ENCODE measurements at places on chromosomes 6 and 20.

GRCh38 chr20:45859916-45860315, 2.5 kb downstream of the ZSWIM3 start:
- no peak for DNase-seq

GRCh38 chr6:80010288-80010687, 5.8 kb downstream of the TTK start:
- no peak for DNase-seq

DNA sequence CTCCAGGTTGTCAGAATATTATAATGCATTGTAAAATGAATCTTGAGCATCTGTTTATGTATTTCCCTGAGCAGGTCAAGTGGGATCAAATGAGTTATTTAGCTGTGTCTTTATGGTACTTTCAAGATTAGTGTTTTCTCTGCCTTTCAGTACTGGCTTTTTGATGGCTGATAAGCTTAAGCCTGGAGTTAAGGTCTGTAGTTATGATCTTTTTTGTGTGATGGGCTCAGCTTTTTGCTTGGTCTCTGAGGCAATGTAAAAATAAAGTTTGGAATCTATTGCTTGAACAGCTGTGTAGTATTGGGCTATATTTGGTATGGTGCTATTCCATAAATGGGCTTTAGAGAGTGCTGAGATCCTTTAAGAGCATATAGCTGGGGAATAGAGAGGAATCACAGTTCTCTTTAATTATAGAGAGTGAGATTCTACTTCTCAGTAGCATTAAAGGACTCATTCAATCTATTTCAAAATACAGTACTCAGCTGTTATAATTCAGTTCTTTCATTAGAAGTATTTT, 40.7 kb downstream of the ZNF451 start:
- DNase-seq: no peak

DNA sequence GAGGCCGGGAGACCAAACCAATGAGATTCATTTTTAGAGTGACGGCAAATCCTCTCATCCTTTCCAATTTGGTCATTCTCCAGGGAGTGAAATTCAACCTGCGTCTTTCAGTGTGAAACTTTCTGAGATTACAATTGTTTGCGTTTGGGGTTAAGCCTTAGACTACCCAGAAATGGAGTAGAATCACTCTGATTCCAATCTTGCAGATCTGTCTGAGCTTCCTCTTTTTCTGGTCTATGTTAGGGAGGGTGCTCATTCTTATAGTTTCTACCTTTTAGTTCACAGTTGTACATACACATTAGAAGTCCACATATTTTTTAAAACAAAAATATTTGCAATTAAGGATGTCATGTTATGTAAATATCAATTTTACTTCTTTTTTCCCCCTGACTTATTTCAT, 183.0 kb upstream of the PHACTR1 start:
- no peak for DNase-seq

- DNase-seq: no peak
Observed at GRCh38 chr6:5139828-5140771, 55.0 kb downstream of the PPP1R3G start.

- no peak for DNase-seq
Observed at GRCh38 chr6:116994447-116994846, 117.4 kb downstream of the RFX6 start.

DNA sequence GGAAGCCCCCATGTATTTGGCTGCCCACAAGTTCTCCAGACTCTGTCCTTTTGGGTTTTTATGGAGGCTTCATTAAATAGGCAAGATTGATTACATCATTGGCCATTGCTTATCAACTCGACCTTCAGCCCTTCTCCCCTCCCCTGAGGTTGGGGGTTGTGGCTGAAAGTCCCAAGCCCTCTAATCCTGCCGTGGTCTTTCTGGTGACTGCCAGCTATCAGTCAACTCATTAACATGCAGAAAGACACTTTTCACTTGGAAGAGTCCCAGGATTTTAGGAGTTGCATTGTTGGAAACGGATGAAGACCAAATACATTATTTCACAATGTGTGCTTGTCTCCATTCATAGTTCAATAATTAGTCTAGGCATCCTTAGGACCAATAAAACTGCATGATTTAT, 9.5 kb downstream of the CDC5L start:
- no peak for DNase-seq

- no peak for DNase-seq
Observed at GRCh38 chr6:3252369-3252768, 6.4 kb upstream of the PSMG4 start.

DNA sequence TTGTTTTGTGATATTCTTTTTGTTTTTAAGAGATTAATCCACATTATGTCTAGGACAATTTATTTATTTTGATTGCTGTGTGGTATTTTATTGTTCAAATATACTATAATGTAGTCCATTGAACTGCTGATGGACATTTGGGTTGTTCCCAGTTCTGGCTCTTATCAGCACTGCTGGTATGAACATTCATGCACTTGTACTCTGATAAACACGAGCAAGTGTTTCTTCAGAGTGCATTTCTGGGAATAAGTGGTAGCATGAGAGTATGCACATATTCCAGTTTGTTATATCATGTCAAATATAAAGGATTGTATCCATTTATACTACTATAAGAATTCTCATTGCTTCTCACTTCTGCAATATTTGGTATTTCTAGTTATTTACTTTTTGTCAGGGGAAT, 7.1 kb downstream of the CALHM6 start:
- no peak for DNase-seq

DNA sequence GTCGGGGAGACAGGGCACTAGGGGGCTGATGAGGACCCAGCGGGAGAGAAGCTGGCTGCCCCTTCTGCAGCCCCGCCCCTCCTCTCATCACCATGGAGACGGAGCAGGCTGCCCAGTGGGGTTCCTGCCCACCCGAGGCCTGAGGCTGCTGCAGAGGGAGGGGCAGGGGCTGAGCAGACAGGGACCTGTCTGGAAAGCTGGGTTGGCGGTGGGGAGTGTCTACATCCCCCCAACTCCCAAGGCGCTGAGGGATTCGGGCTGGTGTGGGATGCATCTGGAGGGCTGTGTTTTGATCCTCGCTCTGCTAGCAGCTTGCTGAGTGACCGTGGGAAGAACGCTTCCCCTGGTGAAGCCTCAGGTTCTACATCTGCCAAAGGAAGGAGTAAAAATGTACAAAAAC, 1.2 kb upstream of the BPI start:
- DNase-seq: no peak

DNA sequence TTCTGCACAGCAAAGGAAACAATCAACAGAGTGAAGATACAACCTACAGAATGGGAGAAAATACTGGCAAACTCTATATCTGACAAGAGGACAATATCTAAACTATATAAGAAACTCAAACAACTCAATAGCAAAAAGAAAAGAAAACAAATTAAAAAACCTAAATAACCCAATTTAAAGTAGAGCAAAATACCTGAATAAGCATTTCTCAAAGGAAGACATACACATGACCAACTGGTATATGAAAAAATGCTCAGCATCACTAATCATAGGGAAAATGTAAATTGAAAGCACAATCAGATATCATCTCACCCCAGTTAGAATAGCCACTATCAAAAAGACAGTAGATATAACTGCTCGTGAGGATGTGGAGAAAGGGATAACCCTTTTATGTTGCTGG, 87.8 kb upstream of the FOXA2 start:
- DNase-seq: no peak

DNA sequence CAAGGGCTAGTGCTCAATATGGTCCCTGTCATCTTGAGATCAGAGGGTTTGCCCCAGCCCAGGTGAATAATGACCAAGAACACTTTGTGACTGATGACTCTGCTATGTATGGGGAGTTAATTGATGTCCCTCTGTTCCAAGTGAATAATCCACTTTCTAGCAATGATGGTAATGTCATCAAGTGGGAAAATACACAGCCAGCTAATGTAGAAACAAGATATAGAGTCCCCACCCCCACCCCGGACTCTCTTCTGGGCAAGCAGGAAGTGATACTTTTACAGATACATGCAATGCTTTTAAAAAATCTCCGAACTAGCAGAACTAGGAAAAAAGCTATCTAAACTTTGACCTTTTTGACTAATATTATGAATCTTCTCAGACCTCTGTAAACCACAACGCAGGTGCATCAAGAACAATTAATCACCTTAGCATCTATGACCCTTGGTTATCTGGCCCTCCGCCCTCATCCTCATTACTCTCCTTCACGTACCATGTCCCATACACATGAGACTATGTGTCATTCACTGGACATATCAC, 30.5 kb downstream of the CNR1 start:
- DNase-seq: no peak

Measured in D721Med (cell line).